ENCODE measurements at places on chromosomes 16 and 17. TPM values are rescaled to one million over a fixed set of nuclear protein-coding genes. Genes with fewer than 3 reads are reported as not detected.

Gene STUB1
- 96.7 TPM for total RNA-seq

Gene ASPA
- 0.59 TPM for total RNA-seq

Gene KRTAP2-3
- total RNA-seq = not detected

Gene RAPGEFL1
- 108 TPM for total RNA-seq

Gene TBX6
- 0.85 TPM for total RNA-seq

GRCh38 chr16:85204242-85205010 is 92.2 kb upstream of the CIBAR2 start:
- H3K36me3 ChIP-seq = no peaks in the 10 kb centered on the region
- no peaks in the 10 kb centered on the region for H3K27me3 ChIP-seq
- DNase-seq = no peak
- no peak overlapping the region for H3K4me3 ChIP-seq
- H3K4me1 ChIP-seq = no peaks in the 10 kb centered on the region

- no peaks in the 10 kb centered on the region for H3K4me1 ChIP-seq
- no peak overlapping the region for H3K4me3 ChIP-seq
- no peak for DNase-seq
- H3K27ac ChIP-seq = no peak overlapping the region
- no peaks in the 10 kb centered on the region for H3K36me3 ChIP-seq
These were observed 3.6 kb downstream of the SNTB2 start for GRCh38 chr16:69190598-69190997.

DNA sequence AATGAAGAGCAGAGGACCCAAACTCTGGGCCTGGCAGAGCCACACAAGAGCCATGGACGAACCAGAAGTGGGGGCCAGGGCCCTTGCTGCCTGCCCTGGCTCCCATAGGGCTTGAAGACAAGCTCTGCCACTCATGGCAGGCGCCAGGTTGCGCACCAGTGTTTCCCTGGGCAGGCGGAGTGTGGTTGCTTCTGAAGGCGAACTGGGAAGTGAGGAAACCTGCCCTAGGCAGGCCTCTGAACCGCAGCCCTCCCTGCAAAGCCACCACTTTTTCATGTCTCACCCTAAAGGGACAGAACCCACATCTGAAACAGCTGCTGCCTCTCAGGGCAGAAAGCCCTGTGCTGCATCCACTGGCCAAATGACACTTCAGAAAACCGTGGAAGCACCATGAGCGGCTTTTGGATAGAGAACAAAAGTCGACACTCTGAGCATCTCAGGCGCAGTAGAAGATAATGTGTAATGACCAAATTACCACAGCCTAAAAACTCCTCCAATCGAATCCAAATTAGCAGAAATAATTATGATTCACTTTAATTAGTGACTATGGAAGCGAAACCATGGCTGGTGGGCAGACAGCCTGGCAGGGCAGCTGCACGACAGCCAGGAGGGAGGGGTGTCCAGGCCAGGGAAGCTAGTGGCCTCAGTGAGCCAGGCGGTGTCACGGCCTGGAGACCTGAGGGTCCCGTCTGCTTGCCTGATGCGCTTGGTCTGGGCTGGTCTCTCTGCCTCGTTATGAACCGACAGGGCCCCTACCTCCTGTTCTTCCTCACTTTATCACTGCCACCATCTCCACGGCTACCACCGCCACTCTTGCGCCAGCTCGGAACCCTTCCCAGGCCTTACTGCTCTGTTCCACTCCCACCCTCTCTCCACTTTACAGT is 59.1 kb downstream of the PRMT7 start:
- no peaks in the 10 kb centered on the region for H3K27me3 ChIP-seq
- H3K27ac ChIP-seq = no peak overlapping the region
- DNase-seq = no peak
- H3K4me1 ChIP-seq = no peaks in the 10 kb centered on the region
- no peaks in the 10 kb centered on the region for H3K36me3 ChIP-seq

DNA sequence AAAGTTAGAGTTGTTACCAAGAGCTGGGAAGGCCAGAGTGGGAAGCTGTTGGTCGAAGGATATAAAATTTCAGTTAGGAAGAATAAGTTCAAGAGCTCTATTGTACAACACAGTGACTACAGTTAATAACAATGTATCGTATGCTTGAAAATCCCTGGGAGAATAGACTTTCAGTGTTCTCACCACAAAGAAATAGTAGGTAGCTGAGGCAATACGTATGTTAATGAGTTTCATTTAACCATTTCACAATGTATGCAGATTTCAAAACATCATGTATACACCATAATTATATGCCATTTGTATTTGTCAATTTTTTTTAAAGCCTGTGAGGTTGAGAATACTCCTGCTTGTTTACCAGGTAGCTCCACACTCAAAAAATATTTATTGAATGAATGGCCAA is 41.5 kb upstream of the MYOCD start:
- no peaks in the 10 kb centered on the region for H3K36me3 ChIP-seq
- no peaks in the 10 kb centered on the region for H3K27me3 ChIP-seq
- no peak overlapping the region for H3K4me3 ChIP-seq
- no peak overlapping the region for H3K27ac ChIP-seq

DNA sequence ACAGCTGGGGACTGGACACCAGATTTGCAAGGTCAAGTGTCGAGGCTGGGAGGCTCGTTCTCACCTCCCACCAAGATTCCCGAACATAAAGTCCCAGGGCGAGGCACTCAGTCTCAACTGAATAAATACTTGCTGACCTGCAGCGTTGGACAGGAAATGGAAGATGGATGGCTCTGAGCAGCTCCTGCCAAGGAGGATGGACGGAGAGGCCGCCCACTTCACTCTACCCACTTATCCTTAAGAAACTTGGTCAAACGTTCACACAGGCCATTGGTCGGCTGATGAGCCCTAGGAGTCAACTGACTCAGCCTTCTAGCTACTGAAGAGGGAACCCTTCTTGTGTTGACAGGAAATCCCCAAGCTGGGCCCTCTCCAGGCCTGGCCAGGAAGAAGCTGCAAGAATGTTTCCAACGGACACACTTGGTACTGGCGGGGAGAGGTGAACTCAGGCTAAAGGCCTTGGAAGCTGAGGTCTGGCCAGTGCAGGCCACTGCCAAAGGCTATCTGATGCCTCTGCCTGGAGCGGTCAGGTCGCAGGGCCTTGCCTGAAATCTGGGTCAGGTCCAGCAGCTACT is 50.0 kb downstream of the VAC14 start:
- no peaks in the 10 kb centered on the region for H3K36me3 ChIP-seq
- H3K27me3 ChIP-seq = no peaks in the 10 kb centered on the region
- H3K27ac ChIP-seq = peak overlapping the region; percentile 55
- peak; percentile 60 for DNase-seq

DNA sequence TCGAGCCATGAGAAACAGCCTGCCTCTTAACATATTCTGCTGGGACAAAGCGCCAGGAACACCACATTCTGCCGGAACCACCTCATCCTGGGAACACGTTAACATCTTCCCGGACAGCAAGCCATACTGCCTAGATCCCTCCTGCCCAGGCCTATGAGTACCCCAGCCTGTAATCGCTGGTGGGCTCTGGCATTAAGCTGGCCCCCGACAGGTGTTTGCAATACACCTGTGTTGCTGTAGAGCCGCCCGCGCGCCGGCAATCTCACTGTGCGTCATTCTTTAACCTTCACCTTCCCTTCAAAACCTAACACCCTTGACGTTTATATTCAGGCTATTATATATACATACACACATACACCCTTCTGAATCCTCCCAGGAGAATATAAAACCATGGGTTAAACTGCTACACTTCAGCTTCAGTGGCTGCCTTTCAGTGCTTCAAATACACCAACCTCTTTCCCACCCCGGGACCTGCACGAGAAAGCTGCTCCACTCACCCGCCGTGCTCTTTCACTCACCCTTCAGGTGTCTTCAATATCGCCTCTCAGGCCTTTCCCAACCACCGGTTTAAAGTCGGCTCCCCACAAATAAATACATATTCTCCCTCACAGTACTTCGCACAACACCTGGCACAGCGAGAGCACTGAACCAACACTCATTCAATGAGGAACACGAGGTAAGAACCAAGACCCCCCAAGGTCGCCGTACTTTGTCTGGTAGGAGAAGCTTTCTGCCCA is 1.0 kb upstream of the ENDOV start:
- no peaks in the 10 kb centered on the region for H3K36me3 ChIP-seq
- no peak for DNase-seq
- no peaks in the 10 kb centered on the region for H3K4me1 ChIP-seq
- H3K4me3 ChIP-seq = peak overlapping the region; percentile 95

DNA sequence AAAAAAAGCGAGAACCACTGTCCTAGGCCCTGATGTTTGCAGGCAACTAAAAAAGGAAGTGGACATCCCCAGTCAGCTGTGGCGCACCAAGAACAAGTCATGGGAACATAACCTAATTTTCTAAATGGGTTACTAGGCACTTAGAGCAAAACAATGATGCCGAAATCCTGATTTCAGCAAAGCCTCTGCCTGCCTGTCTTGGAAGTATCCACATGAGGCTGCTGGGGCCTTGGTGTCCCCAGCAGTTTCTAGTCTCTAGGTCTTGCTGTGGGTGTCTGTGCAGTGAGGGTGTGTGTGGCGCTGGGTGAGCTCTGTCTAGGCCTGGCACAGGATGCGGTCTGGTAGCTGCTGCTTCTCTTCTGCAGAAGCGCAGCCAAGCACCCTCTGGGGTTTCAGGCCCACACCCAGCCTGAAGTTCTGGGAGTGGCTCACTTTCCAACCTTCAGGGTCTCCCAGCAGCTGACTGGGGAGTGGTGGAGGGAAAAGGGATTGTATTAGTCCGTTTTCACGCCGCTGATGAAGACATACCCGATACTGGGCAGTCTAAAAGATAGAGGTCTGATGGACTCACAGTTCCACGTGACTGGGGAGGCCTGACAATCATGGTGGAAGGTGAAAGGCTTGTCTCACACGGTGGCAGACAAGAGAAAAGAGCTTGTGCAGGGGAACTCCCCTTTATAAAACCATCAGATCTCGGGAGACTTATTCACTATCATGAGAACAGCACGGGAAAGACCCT is 21.1 kb downstream of the STH start:
- H3K27me3 ChIP-seq = no peaks in the 10 kb centered on the region
- no peak overlapping the region for H3K4me3 ChIP-seq
- H3K36me3 ChIP-seq = no peaks in the 10 kb centered on the region
- no peaks in the 10 kb centered on the region for H3K4me1 ChIP-seq

DNA sequence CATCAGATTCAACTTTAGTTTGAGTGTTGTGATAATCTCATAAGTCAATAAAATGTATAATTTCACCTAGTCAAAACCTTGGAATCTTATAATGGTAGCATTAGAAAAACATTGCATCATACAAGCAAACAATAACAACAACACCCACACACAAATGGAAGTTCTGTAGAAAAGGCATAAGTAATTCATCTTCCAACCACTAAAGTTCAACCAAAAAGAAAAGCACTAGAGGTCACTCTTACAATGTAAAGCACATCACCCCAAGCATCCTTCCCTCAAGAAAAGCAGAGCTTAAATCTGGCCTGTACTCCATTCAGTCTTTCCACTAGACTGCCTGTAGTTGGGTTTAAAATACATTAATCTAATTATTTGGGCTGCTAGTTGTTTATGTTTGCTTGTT is 1.8 kb downstream of the CNTNAP4 start:
- H3K36me3 ChIP-seq = no peaks in the 10 kb centered on the region
- H3K27me3 ChIP-seq = no peaks in the 10 kb centered on the region
- no peak overlapping the region for H3K27ac ChIP-seq
- no peak overlapping the region for H3K4me3 ChIP-seq
- H3K4me1 ChIP-seq = no peaks in the 10 kb centered on the region

DNA sequence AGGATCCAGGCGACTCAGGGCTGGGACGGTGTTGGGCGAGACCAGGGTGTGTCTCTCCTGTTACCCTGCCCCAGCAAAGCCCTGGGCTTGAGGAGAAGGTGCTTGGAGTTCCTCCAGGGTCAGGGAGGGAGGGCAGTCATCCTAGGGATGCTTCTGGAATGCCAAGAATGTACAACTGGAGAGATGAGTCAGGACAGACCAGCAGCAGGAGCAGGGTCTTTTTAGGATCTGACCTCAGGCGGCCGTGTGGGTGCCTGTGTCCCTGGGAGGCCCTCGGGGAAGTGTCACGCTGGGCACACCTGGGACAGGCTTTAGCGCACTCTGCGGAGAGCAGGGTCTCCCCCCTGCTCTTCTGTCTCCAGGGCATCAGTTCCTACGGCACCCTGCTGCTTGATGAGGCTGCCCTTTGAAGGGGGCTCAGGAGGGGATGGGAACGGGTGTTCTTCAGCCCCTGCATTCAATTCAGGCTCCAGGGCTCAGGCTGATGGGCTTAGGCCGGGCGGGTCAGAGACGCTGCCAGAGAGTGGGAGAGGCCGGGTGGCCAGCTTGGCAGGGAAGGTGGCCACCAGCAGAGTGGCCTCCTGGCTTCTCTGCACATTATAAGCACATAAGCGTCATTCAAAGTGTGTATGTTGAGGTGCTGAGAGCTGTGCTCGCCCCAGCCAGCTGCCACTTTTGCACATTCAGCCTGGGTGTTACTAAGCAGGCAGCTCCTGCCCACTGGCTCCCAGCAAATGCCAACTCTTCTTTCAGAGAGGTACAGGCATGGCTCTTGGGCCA is 8.4 kb upstream of the MTSS2 start:
- peak overlapping the region; percentile 74 for H3K27ac ChIP-seq
- peaks cover 31% of the 10 kb centered on the region for H3K4me1 ChIP-seq
- H3K36me3 ChIP-seq = no peaks in the 10 kb centered on the region
- H3K27me3 ChIP-seq = no peaks in the 10 kb centered on the region
- no peak for DNase-seq

- H3K4me1 ChIP-seq = no peaks in the 10 kb centered on the region
- H3K36me3 ChIP-seq = no peaks in the 10 kb centered on the region
- H3K27me3 ChIP-seq = no peaks in the 10 kb centered on the region
- no peak overlapping the region for H3K27ac ChIP-seq
- no peak for DNase-seq
These were observed 107.3 kb downstream of the MSI2 start for GRCh38 chr17:57363580-57363979.

DNA sequence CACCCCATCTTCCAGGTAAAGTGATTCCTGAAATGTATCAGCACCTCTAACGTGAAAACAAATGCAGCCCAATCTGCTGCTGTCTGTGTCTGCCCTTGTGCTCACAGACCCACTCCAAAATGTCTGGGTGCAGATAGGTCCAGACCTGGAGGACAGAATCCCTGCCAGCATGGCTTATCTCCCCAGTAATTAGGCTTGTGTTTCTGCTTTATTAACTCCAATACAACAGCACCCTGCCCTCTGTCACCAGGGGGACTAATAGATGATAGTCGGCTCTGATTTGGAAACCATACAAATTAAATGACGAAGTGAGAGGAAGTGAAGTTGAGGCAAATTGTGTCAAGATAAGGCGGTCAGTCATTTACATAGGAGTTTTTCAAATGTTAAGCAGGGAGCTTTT is 608.3 kb upstream of the SALL1 start:
- no peaks in the 10 kb centered on the region for H3K36me3 ChIP-seq
- H3K27me3 ChIP-seq = no peaks in the 10 kb centered on the region
- DNase-seq = no peak

DNA sequence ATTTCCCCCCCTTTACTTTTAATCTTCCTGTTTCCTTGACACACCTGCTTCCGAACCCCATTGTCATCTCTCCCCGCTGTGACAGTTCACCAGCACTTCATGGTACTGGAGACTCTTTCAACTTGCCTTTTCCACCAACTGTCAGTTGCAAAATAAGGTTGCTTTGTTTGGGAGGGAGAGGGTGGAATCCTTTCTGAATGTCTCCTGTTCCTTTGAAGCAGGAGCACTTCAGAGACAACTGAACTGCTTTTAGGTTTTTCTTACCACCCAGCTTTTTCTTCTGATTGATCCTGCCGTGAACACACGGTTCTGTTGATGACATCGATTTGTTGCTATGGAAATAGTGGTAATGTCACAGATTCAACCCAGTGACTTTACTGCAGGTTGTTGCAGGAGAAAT is 42.0 kb downstream of the RPA1 start:
- H3K4me3 ChIP-seq = no peak overlapping the region
- no peaks in the 10 kb centered on the region for H3K4me1 ChIP-seq
- no peak overlapping the region for H3K27ac ChIP-seq
- H3K27me3 ChIP-seq = no peaks in the 10 kb centered on the region
- H3K36me3 ChIP-seq = peaks cover 13% of the 10 kb centered on the region
- no peak for DNase-seq

GRCh38 chr16:88681709-88682451 is 4.4 kb downstream of the SNAI3 start:
- H3K4me3 ChIP-seq = no peak overlapping the region
- no peak for DNase-seq
- peak overlapping the region; percentile 68 for H3K27ac ChIP-seq
- peaks cover 8% of the 10 kb centered on the region for H3K4me1 ChIP-seq
- H3K27me3 ChIP-seq = peaks cover 15% of the 10 kb centered on the region

All from colonic mucosa (tissue), 4 donors.